ENCODE measurements at places on chromosomes 1 and 21.

DNA sequence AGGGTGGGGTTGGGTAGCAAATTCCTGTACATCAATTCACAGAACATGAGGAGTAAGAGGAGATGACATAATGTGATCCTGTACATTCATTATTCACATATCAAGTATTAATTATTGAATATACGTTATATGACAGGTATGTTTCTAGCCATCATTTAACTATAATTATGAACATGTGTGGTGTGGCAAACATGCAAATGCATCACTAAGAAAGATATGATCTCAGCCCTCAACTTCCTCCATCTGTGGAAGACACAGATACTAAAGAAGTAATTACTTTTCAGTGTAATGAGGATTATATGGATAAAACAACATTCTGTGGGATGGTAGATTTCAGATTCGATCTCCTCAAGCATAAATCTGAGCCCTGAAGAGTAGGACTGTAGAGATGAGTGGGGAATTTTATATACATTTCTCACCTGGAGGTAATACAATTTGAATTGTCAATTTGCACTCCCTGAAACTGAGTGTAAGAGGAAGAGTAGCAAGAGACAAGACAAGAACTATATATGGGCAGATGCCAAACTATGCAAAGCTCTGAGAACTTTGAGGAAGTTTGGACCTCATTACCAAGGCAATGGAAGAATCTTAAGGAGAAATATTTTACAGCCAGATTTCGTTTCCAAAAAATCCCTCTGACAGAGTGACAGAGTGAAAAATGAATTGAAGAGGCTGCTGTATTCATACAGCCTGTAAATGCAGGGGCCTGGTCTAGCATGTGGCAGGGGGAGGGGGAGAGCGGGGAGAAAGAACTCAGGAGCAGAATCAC lies 275.5 kb downstream of the TPR start:
- no peak for DNase-seq

DNA sequence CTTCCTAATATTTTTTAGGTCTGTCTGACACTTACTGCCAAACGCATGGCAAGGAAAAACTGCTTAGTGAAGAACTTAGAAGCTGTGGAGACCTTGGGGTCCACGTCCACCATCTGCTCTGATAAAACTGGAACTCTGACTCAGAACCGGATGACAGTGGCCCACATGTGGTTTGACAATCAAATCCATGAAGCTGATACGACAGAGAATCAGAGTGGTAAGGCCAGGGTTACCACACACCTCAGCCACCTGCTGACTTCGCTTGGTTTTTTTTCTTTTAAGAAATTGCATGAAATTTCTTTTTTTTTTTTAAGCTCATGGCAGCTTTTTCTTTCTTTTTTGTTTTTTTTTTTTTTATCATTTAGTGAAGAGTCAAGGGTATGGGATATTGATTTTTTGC lies 17.2 kb downstream of the ATP1A1 start:
- peak; percentile 19 for DNase-seq

DNA sequence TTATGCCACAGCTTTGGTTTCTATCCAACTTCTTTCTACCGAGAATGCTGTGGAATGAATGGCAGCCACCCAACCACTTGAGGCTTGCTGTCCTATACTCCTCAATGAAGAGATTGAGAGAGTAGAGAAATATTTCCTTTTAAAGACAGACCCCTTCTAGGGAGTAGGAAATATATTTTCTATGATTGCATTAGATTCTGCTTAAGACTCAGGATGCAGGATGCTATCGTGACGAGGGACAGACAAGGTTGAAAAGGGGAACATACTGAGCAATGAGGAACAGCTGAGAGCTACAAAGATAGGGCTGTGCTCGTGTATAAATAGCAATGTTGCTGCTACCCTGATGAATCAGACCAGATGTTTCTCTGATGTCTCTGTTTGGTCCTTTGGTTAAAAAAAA lies 7.1 kb upstream of the RASAL2 start:
- no peak for DNase-seq

GRCh38 chr1:108718927-108719655 lies 6.4 kb downstream of the FNDC7 start:
- no peak for DNase-seq

- peak; percentile 22 for DNase-seq
Observed at GRCh38 chr1:23422241-23422877, 2.2 kb downstream of the TCEA3 start.

All from T follicular helper cell (primary cell).